ENCODE measurements at places on chromosomes 4 and X.

GRCh38 chr4:184320631-184321030, 103.0 kb upstream of the ENPP6 start:
- no peak for DNase-seq

- no peak for DNase-seq
These were observed 1762.6 kb downstream of the RPA4 start for GRCh38 chrX:98646351-98646750.

DNA sequence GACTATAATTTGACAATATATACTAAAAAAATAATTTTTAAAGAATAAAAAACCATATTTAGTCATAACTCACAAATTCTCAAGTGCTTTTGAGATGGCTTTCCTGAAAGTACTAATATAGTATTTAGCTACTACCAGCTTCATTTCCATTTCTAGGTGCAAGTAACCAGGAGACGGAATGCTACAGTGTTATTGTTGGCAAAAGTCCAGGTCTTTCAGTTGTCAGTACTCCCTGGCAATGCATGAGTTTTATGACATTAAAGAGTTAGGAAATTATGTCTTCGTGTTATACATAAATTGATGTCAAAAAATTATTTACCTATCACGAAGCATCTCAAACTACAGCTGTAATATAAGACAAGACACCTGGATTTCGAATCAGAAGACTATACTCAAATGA, 45.0 kb downstream of the TMEM47 start:
- DNase-seq, result no peak

DNA sequence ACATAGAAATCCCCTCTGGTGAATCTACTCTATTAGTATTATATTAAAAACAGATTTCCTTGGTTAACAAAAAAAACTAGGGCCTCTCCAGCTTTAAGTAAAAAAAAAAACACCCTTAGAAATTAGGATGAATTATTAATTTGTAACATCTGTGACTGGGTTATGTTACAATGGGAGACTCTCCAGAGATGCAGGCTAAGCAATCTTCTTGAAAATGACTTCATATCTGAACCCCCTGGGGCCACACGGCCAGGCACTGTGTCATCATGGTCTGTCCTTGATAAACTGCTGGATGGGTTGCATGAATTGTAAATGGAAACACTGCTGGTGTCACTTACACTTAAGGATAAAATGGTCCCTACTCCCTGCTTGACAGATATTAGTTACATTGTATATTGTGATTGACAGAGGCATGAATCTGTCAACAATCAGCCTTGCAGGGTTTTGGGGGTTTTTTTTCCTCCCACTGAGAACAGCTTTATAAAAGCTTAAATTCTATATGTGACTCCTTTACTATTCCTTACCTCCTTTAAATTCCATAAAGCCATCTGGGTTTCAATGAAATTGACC, 49.1 kb downstream of the PRKG2 start:
- no peak for DNase-seq

GRCh38 chrX:131081772-131082740, 23.9 kb downstream of the ARHGAP36 start:
- no peak for DNase-seq

DNA sequence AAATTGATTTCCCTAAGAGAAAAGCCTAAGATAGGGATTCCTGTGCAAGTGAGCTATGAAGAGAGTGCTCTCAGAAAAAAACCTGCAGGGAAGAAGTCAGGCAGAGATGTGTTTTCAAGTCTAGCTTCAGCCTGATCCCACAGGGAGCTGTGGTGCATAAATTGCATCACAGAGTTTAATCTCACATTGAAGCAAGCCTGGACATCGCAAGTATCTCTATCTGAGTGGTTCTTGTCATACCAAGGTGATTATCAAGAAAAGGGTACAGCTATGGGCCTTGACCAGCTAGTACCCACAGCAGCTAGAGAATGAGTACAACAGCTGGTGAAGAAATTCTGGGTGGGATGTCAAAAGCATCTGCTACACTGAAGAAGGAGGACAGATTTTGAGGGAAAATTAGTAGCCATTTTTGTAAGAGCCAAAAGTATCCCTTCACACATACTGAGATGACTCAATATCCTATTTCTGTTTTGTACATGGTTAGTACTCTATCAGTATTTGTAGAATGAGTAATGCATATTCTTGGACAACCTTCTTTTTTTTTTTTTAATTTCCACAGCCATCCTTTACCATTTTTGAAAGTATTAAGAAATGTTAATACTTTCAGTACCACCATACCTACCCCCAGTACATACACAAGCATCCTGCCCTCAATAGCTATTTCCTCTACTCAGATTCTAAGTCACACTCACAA, 708.9 kb downstream of the IL1RAPL1 start:
- no peak for DNase-seq

DNA sequence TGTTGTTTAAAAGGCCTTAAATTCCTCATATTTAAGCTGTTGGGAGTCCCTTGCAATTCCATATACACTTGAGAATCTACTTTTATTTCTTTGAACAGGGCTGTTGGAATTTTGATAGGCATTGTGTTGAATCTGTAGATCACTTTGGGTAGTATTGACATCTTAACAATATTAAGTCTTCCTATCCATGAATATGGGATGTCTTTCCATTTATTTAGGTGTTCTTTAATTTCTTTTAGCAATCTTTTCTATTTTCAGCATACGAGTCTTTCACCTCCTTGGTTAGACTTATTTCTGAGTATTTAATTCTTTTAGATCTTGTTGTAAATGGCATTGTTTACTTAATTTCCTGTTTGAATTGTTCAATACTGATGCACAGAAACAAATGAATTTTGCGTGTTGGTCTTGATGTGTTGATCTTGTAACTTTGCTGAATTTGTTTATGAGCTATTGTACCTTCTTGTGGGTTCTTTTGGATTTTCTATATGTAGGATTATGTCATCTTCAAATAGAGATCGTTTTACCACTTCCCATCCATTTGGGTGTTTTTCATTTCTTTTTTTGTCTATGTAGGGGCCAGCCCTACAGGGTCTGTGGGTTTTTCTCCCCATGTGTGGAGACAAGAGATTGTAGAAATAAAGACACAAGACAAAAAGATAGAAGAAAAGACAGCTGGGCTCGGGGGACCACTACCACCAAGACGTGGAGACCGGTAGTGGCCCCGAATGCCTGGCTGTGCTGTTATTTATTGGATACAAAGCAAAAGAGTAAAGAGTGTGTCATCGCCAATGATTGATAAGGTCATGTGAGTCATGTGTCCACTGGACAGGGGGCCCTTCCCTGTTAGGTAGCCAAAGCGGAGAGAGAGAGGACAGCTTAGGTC, 18.2 kb upstream of the CTBP1 start:
- DNase-seq, result no peak

Data from cerebellar nuclear complex (tissue), 1 donor.